ENCODE measurements at places on chromosomes 3 and 15.

- no peak for DNase-seq
Measured at GRCh38 chr3:121663171-121663847, 2.6 kb upstream of the HCLS1 start.

DNA sequence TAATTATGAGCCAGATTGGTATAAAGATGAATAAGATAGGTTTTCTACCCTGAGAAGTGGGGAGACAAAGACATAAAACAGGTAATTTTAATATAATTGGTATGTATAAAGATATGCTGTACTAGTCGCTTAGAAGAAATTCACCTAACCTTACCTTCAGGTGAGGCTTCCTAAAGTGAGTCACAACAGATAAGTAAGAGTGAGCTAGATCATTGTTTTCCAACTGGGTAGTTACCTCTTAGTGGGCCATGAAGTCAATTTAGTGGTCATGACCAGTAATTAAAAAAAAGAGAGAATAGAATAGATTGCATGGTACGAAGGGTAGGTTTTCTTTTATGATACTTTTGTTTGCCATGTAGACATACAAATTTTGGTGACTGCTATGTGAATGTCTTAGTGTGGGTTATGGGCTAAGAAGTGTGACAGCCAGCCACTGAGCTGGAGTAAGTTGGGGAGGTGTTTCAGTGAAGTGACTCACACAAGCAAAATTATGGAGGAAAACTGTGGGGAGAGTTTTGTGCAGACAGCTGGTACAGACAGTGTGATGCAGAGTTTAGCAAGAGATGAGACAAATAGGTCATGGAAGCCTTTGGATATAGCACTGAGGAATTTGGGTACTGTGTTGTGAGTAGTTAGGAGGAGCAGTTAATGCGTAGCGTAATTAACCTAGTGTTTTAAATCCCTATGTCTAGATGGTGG lies 8.2 kb downstream of the TRNT1 start:
- no peak for DNase-seq

GRCh38 chr3:112530573-112530972 lies 31.2 kb downstream of the ATG3 start:
- no peak for DNase-seq

DNA sequence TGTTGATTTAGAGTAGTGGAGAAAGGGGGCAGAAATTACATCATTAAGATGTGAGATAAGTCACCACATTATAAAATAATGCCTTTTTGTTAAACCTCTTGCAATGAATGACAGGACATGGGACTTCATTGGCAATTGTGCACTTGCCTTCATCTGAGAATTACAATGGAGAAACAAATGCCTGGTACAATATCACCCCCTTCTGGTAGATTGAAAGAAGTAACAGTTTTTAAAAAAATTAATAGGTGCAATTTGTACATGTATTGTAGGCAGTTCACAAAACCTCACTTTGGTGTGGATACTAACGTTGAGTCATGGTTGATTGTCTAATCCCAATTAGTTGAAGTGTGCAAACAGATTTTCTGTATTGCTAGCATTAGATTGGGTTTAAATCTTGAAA lies 4.6 kb upstream of the P2RY14 start:
- peak; percentile 62 for DNase-seq

DNA sequence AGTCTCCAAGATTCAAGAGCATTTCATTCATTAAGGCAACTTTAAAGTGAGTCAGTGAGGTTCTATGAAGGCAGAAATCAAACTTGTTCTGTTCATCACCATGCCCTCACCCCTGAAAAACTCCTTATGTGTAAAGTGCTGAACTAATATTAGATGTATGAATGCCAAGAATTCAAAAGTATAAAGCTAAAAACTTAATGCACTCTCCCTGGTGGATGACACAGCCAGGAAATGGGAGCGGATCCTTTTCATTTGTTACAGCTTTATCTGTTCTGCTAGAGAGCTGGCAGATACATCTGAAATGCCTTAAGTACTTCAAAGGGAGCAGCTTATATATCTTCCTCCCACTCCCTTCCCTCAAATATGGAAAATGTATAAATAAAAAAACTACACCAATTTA lies 8.2 kb downstream of the TXNRD3 start:
- no peak for DNase-seq

DNA sequence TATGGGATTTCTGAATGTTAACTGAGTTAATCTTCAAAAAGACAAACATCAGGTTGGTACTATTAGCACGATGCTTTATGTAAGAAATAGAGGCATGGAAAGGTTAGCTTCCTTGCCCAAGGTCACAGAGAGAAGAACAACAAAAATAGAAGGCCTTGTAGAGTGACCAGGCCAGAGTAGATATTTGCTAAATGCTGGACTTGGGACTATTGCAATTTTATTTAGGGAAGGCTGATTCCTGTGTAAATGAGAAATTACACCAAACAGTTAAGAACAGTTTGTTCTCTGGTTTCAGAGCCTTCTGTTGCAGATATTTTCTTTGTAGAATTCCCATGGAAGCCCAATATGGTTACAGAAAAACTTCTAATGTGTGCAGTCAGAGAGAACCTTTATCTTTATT lies 16.4 kb upstream of the SLITRK3 start:
- DNase-seq, result no peak

- DNase-seq, result no peak
Measured at GRCh38 chr15:83170474-83171165, 37.0 kb downstream of the HDGFL3 start.
